ENCODE measurements at places on chromosomes 13 and 19.

GRCh38 chr13:111329641-111330040 is 9.2 kb downstream of the TEX29 start:
- DNase-seq, result no peak

GRCh38 chr19:27911122-27911898 is 1301.6 kb downstream of the UQCRFS1 start:
- DNase-seq, result no peak

DNA sequence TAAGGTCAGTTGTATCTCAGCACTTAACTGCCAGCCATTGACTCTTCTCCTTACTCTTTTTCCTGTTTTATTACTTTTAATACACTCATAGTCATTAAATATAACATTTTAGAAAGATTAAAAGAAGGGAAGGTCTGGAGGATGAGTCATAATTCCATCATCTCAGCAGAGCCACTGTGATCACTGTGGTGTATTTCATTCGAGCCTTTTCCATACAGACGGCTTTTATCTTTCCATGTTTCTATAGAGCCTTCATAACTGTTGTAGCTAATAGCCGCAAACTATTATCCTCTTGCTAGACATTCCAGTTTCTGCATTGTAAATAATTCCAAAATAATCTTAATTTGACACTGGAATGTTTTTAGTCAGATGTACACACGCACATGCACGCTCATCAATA is 4.7 kb upstream of the FLT1 start:
- DNase-seq, result no peak

GRCh38 chr19:12779162-12779993 is 4.0 kb upstream of the HOOK2 start:
- no peak for DNase-seq

- DNase-seq, result peak; percentile 54
Observed at GRCh38 chr13:50124536-50125303, 109.5 kb downstream of the KCNRG start.

- DNase-seq, result peak; percentile 40
Observed at GRCh38 chr13:37602733-37603381, 4.3 kb upstream of the POSTN start.

DNA sequence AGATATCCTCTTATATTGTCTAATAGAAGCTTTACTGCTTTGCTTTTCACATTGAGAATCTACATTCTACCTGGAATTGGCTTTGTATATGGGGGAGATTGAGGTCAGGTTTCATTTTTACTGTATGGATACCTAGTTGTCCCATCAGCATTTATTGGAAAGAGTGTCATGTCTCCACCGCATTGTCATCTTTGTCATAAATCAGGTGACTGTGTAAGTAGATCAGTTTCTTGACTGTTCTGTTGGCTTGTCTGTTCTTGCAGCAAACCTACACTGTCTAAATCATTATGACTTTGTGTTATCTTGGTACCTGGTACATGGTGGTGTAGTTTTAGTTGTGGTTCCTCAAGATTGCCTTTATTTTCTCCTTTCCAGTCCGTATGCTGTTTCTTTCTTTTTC is 5.8 kb downstream of the URI1 start:
- no peak for DNase-seq

DNA sequence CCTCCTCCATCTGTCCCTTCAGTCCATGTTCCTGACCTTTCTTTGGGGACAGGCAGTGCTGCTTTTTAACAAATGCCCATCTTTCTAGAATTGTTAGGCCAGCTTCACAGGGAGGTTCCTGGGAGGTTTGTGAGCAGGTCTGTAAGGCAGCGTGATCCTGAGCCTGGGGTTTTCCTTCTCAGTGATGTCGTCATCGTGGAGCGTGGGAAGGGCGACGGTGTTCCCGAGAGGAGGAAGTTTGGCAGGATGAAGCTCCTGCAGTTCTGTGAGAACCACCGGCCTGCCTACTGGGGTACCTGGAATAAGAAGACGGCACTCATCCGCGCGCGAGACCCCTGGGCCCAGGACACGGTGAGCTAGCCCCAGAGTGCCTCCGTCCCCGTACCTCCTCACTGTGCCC is 26.8 kb downstream of the CHAF1A start:
- DNase-seq, result no peak

GRCh38 chr13:90686442-90686841 is 661.0 kb upstream of the MIR17HG start:
- no peak for DNase-seq

DNA sequence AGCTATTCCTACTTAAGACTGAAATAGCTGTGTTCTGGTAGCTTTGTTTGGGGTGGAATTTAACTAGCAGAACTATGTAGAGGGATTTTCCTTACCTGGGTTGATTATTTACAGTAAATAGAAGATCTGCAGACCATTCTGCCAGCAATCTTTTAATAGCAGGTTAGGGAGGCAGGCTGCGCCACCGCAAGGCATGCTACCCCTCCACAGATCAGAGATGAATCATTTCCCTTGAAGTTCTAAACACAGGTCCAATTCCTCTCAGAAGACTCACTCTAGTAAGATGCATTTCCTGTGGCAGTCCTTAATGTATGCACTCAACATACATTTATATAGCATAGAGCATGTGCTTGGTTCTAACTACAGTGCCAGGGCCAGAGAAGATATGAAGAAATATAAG is 109.0 kb downstream of the TNFRSF19 start:
- DNase-seq, result peak; percentile 87

DNA sequence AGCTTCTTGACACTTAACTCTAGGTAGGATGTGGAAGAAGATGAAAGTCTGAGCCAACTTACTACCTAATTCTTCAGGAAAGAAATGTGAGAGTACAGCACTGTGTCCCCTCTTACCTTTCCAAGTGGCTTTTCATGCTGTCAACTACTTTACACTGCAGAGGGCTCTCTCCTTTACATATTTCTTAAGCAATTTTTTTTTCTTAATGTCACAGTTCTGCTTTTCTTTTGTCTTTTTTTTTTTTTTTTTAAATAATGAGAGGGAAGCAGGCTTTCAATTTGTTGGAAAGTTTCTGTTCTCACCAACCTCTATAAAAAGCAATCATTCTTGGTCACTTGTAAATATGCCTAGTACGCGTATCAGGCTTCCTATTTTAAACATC is 212.7 kb upstream of the MIR17HG start:
- no peak for DNase-seq

GRCh38 chr19:55283548-55284377 is at the start of gene BRSK1:
BRSK1 (plus strand) TSS chr19:55283997; CDS start chr19:55284443, 446 bp downstream.
- DNase-seq, result peak; percentile 63

- peak; percentile 50 for DNase-seq
Observed at GRCh38 chr13:20136781-20137703, 23.8 kb downstream of the GJA3 start.

- DNase-seq, result no peak
Observed at GRCh38 chr19:20080656-20081055, 2.9 kb downstream of the ZNF90 start.

DNA sequence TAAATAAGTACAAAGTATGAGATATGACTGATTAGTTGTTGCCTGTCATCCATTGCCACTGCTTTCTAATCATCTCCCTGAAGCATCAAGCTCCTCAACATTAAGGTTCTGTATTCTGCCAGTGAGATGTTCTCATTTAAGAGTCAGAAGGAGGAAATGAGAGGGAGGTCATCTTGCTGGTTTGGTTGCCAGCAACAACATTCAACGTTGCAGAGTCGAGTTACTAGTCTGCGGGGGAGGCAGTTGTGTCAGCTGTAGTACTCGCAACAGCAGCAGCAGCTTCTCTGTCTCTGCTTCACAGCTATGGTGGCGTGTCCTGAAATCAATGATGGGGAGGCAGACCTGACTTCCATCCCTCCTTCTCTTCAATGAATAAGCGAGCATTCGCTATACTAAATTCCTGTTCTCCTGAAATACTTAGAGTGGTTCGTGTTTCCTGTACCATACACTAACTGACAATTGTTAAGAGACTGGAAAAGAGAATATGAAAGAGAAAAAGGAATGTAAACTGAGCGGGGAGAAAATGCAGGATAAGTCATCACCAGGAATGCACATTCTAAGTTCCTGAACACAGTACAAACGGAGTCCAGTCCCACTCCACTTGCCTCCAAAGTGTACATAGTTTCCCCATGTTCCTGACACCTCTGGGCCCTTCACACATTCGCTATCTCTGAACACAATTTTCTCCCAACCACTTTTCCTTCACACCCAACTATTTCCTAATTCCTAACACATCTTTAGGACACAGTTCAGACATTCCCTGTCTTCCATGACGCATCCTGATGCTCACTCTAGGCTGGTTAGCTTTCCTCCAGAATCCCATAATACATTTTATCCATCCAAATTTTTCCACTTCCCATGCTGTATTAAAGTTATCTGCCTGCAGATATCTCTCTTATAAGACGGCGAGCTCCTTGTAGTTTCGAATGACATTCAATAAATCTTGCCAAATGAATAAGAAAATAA is 263.0 kb downstream of the KLF12 start:
- DNase-seq, result no peak

GRCh38 chr19:7115721-7116120 is 46.2 kb downstream of the ZNF557 start:
- DNase-seq, result no peak

GRCh38 chr19:35130761-35131720 is 3.8 kb downstream of the LGI4 start:
- no peak for DNase-seq

DNA sequence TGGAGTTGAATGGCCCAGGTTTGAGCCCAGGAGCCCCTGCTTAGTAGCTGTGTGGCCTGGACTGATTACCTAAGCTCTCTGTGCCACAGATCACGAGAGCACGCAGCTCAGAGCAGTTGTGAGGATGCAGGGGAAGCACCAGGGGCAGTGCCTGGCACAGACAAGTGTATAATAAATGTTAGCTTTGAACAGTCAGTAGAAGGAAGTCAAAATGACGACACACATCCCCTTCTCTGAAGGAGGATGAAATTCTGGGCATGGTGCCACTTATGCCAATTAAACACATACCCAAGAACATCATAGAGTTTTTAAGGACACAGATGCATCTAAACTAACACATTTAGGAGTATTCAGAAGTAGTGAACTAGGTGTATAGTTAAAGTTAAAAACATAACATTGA is 24.9 kb upstream of the SIGLEC11 start:
- no peak for DNase-seq

DNA sequence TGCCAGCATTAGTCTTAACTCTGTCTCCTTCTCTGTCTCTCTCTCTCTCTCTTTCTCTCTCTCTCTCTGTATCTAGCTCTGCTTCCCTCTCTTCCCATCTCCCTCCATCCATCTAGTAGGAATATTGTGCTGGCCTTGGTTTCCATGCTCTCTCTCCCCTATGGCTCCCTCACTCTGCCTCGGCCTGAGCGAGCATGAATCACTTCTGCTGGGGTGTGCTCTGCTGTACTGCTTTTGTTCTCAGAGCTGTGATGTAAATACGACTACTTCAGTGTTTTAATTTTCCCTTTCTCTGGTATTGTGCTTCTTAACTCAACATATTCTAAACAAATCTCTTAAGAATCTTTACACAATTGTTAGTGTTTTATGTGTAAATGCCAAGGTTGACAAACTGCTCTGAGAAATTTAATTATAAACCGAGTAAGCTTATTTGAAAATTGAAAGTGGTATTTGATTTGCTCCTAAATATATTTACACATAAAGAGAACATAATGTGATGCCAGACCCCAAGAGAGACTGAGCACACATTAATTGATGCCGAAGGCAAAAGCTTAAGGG is 211.5 kb upstream of the KL start:
- no peak for DNase-seq

DNA sequence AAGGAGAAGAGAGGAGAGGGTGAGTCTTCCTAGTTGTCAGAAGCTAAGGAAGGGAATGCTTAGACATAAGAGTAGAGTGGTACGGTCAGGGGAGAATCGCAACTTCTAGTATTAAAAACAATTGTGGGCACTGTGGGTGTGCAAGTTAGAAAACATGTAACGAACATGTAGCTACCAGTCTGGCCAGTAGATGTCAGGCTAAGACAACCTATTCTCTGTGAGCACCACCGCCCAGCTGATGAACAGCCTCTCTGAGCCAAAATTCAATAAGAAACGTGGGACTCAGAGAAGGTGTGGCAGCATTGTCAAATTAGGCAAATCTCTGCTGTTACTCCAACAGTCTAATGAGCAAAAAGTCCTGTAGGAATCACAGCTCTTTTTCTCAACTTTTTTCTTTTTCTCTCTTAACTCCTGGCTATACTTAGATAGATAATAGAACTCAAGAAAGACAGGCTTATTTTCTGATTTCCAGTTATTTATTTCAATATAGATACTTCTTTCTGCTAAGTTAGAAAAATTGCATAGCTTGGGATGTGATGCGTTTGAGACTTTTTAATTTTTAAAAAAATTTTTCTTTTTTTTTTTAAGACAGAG is 186.2 kb downstream of the USP12 start:
- peak; percentile 67 for DNase-seq

GRCh38 chr13:22227895-22228294 is 557.0 kb downstream of the FGF9 start:
- no peak for DNase-seq

DNA sequence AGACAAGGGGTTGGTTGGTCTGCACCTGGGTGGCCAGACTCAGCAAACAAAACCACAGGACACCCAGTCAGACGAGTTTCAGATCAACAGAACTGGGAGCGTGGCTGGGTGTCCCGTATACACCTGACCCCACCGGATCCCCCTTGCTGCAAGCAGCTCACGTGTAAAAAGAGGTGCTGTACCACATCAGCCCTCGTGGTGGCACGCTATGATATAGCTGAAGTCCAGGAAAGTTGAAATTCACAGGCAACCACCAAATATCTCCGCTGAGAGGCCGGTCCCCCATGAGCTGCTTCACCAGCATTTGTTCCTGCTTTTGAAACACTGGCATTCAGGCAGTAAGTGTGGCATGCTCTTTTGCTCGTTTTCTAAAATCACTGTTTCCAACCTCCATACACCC is 92.3 kb downstream of the TUBA3C start:
- DNase-seq, result no peak

GRCh38 chr19:18059297-18059696 is 27.4 kb downstream of the IL12RB1 start:
- DNase-seq, result no peak

DNA sequence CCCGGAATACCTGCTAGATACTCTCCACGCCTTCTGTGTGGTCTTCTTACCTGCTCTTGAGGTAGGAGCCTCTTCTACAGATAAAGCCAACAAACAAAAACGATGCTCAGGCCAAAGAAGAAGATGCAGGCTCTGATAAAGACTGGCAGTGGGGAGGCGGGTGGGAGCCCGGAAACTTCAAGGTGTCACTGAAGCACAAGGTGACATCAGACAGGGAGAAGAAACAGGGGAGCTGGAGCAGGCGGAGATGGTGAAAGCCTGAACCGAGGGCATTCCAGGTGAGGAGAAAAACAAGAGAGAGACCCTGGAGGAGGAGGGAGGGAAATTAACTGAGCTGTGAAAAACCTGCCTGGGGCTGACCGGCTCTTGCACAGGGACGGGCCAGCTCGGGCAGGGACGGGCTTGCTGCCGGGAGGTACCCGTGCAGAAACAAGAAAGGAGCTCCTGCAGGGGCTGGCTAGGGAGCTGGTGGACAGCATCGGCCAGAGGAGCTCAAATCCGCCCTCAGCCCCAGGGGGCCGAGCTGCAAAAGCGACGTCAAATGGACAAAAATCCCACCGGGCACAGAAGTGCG is 19.0 kb downstream of the GNG7 start:
- DNase-seq, result no peak

DNA sequence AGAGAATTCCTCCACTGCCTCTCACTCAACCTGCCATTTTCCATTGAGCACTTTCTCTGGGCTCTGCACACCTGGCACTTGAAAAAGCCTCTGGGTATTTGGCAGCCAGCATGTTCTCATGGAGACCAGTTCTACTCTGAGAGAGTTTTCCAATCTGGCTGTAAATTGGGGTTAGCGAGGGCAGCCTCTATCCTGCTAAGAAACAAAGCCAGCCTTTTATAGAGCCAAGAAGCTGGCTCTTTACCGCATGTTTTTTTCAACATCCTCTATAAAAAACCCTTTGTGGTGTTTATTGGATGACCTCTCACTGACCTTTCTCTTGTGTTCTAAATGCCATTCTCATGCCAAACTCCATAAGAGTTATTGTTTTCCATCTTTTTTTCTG is 52.6 kb upstream of the RCBTB2 start:
- no peak for DNase-seq
